ENCODE measurements at places on chromosomes 6 and 20.
A peak's percentile ranks its signal among the peaks of the same experiment; 100 is the strongest.

GRCh38 chr20:43900496-43900895, 14.2 kb upstream of the TOX2 start:
- DNase-seq: no peak

DNA sequence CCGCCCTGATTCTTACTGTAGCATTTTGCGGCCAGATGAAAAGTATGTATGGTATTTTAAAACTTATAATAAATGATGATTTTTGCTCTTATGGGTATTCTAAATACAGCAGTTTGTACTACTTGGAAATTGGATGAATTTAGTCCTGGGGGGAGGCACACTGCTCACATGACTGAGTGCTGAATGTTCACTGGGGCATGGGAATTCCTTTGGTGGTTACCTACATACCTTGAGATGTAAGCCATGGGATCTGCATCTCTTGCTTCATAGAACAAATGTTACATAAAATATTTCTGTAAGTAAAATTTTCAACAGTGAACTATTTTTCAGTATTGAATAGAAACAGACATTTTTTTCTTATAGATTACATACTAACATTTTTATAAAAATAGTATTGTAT, 71.1 kb downstream of the FIG4 start:
- DNase-seq: no peak

DNA sequence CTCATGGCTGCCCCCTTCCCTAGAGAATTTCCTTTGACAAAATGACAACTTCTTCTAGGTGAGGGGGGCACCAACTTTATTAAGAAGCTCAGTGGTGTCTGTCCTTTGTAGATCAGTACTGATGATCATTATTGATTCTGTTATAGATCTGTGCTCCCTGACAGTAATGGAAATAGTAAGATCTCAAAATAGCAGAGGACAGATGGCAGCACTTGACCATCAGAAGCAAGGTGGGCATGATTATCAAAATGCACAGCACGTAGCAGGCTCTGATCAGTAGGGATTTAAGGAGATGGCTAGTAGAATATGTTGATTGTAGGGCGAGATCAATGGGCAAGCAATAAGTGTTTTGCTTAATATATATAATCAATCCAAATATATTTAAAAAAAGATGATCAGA, 208.6 kb upstream of the HDDC2 start:
- DNase-seq: no peak

DNA sequence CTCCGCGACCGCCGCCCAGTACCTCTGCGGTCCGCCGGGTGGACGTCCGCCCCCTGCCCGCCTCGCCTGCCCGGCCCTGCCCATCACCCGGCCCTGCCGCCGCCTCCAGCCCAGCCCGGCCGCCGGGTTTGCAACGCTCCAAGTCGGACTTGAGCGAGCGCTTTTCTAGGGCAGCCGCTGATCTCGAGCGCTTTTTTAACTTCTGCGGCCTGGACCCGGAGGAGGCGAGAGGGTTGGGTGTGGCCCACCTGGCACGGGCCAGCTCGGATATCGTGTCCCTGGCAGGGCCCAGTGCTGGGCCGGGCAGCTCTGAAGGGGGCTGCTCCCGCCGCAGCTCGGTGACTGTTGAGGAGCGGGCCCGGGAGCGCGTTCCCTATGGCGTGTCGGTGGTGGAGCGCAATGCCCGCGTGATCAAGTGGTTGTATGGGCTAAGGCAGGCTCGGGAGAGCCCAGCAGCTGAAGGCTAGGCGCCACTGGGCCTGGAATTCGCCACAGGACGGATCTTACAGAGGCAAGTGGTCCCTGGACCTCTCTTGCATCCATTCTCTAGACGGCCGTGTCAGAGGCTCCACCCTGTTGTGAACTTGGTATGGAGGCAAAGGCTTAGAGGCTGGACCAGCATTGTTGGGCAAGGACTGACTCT, 11.8 kb downstream of the FAM110A start:
- DNase-seq: no peak

DNA sequence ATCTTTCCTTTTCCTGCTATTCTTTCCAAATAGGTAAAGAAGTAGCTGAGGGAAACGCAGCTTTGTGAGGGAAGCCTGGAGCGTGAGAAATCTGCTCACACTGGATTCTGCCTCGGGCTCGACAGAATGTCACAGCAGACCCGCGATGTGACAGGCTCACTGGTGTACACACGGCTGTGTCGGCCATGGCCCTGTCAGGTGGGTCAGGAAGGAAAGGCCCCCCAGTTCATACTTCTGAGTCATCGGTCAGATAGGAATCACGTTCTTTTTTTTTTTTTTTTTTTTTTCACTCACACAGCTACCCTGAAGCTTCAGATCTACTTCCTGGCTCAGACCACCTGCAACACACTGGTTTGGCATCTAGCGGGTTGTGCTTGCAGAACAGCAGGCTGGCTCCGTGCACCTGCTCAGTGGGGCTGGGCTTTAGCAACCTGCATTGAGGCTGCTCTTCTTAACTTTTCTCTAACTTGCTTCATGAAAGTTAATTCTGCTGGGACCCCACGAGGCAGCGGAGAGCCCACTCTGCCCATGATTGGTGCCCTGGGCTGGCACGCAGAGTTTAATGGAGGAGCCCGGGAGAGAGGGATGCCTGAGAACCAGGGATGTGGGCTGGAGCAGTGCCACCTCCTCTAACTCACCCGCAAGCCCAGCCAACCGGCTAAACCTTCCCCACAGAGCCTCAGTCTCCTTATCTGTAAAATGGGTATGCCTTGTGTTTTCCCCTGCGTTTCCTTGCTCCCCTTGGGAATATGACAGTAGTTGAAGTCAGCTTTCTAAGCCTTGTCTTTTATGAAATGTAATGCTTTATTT, 61.5 kb upstream of the FNDC1 start:
- DNase-seq: peak; percentile 51

DNA sequence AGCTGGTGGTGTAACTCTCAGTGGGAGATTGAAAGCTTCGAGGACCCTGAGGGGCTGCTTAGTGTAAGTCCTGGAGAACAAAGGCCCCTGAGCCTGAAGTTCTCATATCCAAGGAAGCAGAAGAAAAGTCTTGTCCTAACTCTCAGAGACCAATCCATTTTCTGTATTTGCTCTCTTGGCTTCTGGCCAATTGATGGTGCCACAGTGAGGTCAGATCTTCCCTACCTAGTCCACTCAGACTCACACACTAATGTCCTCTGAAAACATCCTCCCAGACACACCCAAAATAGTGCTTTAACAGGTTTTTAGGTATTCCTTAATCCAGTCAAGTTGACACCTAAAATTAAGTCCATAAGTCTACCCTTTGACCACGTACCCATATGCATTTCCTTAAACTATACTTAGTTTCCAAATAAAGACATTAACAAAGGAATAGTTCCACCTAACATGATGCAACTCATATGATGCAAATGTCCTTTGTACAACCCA, 29.4 kb downstream of the ZNF292 start:
- no peak for DNase-seq
